Activated T-cell treated with anti-CD3 and anti-CD28 coated beads, Interleukin-2, amount 50 U/mL, for 48 hours (primary cell): ENCODE measurements at places on chromosomes 13 and 19.

DNA sequence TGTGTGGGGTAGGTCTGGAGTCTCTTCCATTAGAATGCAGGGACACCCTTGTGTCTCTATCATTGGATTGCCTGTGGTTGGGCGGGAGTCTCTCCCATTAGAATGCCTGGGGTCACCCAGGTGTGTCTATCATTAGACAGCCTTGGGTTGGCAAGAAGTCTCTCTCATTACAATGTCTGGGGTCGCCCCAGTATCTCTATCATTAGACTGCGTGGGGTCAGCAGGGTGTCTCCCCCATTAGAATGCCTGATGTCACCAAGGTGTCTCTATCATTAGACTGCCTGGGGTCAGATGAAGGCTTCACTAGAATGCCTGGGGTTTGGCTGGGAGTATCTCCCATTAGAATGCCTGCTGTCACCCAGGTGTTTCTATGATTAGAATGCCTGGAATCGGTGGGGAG is 1539.0 kb downstream of the UQCRFS1 start:
- no peak for DNase-seq

DNA sequence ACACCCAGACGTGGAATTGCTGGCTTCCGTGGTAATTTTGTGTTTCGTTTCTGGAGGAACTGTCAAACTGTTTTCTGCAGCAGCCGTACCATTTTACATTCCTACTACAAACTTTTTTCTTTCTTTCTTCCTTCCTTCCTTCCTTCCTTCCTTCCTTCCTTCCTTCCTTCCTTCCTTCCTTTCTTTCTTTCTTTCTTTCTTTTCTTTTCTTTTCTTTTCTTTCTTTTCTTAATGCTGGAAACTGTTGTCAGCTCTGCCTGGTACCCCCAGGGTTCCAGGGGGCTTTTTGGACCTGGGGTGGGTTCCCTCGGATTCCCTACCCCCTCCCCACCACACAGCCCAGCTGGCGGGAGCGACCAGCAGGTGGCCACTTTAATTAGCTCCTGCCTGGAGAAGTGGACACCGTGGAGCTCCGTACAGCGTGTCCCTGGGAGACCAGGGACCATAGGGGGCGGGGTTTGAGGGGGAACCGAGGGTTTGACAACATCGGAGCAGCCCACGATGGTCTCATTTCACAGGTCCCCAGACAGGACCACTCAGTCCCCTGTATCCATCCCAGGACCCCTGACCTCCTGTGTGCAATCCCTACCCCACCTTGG is 24.4 kb downstream of the CELF5 start:
- no peak for DNase-seq

DNA sequence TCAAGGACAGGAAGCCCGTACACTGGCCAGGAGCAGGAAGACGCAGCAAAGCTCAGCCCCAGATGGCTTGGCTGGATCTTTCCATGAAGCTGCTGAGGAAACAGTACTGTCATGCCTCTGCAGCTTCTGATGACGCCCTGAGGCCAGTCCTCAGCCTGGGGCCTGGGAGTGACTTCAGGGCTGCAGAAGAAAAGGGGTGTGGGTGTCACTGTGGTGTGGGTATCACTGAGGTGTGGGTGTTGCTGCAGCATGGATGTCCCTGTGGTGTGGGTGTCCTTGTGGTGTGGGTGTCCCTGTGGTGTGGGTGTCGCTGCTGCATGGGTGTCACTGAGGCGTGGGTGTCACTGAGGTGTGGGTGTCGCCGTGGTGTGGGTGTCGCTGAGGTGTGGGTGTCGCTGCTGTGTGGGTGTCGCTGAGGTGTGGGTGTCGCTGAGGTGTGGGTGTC is 12.0 kb upstream of the GAS6 start:
- DNase-seq = peak; percentile 13

- DNase-seq = no peak
These were observed 86.5 kb downstream of the PCDH9 start for GRCh38 chr13:67143544-67144115.

- DNase-seq = no peak
These were observed 11.6 kb upstream of the UQCR11 start for GRCh38 chr19:1616875-1617274.

GRCh38 chr13:70668983-70669382 is 560.7 kb upstream of the KLHL1 start:
- no peak for DNase-seq

DNA sequence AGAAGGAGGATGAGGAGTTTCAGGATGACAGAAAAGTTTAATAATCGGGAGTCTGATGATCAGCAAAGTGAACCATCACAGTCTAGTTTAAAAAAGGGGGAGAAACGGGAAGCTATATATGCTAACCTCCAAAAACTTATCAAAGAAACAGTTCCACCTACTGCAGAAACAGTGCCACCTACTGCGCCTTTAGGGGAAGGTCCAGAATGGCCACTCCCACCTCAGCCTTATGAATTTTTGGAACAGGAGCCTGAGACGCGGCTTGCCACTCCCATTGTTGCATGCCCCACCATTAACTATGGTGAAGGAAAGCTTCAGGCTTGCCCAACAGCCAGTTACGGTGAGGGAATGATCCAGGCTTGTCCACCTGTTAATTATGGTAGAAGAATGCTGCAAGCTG is 929.0 kb downstream of the SLITRK6 start:
- no peak for DNase-seq

GRCh38 chr19:45498411-45499195 is at the start of gene PPM1N:
TSS of gene PPM1N (plus strand) at chr19:45498443. CDS start at chr19:45498473, 30 bp downstream.
- DNase-seq = peak; percentile 77

DNA sequence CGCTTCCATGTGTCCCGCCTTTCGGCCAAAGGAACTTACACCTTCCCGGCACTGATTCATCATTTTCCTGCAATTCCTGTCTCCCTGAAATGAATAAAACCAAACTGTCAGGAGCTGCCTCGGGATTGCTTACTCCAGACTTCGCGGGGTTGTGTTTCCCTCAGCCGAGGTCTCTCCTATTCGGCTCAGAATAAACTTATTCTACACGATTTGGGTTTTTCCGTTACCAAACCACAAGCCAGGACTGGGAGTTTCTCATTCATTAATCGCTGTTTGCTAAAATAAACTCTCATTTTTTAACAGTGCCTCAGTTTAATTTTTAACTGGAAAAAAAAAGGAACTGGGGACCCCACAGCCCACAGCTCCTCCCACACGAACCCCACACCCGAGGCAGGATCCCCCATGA is 667 bp downstream of the ZNF878 start:
- DNase-seq = no peak

- DNase-seq = no peak
These were observed 69.7 kb downstream of the RASA3 start for GRCh38 chr13:114062754-114063153.

GRCh38 chr13:48167866-48168265 is 65.1 kb upstream of the ITM2B start:
- DNase-seq = no peak

DNA sequence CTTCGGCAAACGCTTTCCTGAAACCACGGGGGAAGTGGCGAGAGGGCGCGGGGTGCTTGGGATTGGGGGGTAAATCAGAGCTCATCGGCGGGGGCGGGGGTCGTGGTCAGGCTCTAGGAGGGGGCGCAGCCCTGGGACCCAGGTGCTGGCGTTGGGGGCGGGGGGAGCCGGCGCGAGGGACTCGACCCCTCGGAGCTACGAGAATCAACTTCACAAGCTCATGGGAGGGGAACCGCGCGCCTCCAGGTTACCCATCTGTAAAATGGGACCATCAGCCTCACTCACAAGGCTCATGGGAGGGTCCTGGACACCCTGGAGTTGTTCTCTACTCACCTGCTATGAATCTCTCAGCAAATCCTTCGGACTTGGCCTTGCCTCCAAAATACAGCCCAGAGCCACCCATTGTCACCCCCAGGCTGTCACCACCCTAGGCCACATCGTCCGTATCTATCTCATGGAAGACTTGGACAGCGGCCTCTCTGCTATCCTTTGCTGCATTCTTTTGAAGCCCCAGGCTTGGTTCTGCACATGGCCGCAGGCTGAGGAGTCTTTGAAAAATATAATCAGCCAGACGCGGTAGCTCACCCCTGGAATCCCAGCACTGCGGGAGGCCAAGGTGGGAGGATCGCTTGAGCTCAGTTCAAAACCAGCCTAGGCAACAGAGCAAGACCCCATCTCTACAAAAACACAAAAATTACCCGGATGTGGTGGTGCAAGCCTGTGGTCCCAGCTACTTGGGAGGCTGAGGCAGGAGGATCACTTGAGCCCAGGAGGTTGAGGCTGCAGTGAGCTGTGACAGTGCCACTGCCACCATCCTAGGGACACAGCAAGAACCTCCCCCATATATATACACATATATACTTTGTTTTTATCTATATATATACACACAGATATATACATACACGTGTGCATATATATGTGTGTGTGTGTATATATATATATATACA is 939 bp upstream of the RANBP3 start:
- DNase-seq = peak; percentile 40

DNA sequence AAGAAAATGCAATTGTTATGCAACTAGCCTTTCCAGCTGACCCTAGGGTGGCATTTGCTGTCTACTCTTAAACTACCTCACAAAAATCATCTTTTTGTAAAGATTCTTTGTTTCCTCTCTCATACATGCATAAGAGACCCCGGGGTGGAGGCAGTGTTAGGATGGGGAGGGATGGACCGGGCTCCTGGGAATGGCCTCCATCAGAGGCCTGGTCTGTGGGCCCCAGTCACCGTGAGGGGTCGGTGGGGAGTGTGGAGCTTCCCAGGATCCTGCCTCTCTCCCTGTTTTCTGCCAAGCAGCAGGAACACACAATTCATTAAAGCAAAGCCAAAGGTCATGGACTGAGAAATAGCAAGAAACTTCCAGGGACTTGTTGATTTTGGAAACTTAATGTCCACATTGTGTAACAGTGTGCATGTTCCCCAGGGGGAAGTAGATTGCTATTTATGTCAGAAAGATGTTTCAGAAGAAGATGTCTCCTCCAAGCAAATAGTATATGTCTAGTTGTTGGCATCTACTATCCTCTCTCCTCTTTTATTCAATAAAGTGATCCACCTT is 241.4 kb downstream of the ENOX1 start:
- no peak for DNase-seq

GRCh38 chr13:105452895-105453294 is 1082.6 kb downstream of the EFNB2 start:
- DNase-seq = no peak

DNA sequence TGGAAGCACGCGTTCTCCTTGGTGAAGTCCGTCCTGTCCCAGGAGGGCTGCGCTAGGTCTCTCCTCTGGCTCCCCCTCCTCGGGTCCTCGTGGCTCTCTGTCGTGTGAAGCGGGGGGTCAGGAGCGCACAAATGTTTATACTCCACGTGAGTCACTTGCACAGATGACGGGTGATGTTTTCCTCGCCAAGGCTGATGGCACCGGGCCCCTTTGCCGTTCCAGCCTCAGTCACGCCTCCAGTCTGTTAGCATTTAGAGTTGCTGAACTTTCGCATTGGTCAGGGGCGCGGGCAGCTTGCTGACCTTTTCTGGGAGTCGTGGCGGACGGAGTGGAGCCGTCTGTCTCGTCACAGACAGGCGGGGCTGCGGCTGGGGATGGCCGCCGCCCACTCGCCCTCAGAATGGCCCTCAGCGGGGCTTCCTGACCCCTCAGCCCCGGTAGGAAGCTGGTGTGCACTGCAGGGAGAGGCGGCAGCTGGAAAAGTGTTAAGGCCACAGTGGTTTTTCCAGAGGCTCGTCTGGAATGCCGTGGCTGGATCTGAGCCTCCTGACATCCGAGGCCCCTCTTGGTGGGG is 13.7 kb downstream of the KLHL26 start:
- DNase-seq = no peak

DNA sequence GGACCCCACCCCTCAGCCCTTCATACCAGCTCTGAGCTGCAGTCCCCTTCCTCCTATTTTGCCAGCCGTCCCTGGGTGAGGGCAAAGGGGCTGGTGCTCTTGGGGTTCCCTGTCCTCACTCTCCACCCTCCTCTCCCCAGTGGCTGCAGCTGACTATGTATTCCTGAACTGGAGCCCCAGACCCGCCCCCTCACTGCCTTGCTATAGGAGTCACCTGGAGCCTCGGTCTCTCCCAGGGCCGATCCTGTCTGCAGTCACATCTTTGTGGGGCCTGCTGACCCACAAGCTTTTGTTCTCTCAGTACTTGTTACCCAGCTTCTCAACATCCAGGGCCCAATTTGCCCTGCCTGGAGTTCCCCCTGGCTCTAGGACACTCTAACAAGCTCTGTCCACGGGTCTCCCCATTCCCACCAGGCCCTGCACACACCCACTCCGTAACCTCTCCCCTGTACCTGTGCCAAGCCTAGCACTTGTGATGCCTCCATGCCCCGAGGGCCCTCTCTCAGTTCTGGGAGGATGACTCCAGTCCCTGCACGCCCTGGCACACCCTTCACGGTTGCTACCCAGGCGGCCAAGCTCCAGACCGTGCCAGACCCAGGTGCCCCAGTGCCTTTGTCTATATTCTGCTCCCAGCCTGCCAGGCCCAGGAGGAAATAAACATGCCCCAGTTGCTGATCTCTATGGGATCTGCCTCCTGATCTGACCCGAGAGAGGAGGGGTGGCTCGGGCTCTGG is 2.4 kb downstream of the COX7A1 start:
- DNase-seq = no peak

DNA sequence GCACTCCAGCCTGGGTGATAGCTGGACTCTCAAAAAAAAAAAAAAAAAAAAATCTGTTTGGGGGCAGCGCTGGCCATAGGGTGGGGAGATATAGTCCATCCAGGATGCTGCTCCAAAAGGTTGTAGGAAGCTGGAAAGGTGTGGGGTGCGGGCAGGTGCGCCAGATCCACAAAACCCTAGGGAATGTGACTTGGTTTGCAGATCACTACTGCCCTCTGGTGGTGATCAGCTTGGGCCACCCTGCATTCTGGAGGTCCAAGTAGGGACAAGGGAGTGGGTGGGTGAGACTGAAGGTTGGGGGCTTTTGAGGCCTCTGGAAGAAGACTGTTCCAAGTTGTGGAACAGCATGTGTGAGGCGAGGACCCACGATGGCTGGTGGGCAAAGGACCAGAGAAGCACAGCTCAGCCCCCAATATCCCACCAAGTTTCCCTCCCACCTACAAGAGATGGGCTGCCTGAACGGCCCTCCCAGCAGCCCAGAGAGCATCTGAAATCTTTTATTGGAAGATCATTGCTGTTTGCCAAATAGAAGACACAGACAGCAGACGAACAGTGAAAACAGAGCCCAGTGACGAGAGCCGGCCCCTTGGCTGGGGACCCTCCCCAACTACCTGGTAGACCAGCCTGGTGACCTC is 10.4 kb upstream of the TYK2 start:
- peak; percentile 78 for DNase-seq

GRCh38 chr13:98475522-98475921 is 101.4 kb downstream of the STK24 start:
- DNase-seq = no peak

DNA sequence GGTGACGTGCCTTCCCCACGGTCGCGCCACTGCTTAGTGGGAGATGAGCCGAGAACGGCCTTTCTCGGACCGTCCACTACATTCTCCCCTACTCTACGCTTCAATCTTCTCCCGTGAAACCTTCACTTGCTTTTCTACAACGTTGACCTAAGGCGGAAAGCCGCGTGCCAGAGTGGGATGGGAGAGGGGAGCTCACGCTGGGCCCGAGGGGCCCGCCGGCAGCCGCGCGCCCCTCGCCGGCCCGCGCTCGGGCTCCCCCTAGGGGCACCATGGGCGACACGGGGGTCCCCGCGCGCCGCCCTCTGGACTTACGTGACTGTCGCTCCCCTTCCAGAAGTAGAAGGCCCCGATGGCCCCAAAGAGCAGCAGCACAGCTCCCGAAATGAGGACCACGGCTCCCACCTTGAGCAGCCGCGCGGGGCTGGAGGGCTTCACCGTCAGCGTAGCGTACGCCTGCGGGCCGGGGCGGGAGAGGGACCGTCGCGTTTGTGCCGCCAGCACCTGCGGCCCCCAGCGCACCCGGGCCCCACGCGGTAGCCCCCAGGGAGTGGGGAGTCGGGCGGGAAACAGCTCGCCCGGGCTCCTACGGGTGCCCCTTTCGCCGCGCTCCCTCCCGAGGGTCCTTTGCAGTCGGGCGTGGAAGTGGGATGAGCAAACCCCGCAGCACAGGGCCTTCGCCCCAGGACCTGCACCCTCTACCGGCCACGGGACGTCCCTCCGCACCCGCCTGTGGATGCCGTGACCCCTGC is 727 bp downstream of the CNMD start:
- DNase-seq = peak; percentile 37
